Stimulated activated CD8-positive, alpha-beta memory T cell treated with anti-CD3 and anti-CD28 coated beads, Interleukin-4, amount 100 ng/mL, for 4 hours (primary cell): ENCODE measurements at places on chromosomes 4 and X.

GRCh38 chr4:99205153-99205979, 13.7 kb downstream of the ADH6 start:
- DNase-seq, result no peak

DNA sequence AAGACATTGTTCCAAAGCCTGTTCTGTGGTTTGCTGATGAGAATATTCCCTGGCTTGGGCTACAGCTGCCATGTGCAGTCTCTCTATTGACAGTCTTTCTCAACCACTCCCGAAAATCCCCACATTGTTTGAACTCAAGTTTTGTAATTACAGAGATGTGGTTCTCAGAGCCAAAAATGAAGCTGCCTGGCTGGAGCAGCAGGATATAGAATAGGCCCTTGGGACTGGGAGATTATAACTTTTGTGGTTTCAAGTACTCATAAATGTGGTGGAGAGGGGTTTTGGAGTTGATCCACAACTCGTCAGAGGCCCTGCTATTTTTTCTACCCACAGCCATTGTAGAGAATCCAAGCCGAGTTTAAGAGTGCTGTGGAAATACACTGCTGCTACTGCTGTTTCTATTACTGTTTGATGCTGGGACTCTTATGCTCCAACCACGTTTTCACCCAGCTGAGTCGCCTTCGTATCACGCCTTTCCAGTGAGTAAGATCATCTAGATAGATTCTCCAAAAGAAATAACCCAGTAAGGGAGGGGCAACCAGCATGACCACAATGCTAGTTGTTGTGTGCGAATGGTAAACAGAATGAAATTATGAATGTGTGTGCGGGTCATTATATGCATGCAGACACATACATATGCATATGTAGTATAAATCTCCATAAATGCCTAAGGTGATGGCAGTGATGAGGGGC, 57.1 kb upstream of the ATXN3L start:
- no peak for DNase-seq

DNA sequence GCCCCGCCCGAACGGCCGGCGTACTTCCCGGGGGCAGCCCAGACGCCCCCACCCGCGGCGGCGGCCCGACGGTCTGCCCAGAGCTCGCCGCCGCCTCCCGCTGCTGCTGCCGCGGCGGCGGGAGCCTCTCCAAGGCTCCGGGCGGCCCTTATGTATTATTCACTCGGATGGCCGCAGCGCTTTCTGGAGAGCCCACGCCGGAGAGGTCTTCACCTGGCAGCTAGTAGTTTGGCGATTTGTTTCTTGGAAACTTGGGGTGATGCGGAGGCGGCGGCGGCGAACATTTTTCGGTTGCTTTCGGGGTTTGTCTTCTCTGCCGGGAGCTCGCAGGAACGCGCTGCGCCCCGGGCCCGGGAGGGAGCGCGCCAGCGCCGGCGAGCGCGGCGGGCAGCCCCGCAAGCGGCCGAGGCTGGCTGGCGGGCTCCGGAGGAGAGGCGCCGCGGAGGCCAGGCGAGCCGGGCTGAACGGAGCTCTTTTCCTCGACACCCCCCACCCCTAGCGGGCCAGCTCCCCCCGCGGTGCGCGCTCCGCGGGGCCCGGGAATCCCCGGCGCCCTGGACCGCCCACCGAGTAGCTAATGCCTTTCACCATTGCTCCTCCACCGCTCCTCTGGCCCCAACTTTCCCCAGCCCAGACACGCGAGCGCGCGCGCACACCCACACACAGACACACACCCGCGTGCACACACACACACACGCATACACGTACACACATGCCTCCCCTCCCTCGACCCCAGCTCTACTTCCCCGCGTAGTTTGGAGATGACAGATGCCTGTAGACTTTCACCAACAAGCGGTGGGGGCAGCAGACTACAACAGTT, 113.5 kb downstream of the DHX15 start:
- no peak for DNase-seq

- no peak for DNase-seq
These were observed 11.0 kb downstream of the ATP5ME start for GRCh38 chr4:663046-663437.

GRCh38 chr4:38603652-38604051, 60.3 kb upstream of the KLF3 start:
- DNase-seq, result no peak

DNA sequence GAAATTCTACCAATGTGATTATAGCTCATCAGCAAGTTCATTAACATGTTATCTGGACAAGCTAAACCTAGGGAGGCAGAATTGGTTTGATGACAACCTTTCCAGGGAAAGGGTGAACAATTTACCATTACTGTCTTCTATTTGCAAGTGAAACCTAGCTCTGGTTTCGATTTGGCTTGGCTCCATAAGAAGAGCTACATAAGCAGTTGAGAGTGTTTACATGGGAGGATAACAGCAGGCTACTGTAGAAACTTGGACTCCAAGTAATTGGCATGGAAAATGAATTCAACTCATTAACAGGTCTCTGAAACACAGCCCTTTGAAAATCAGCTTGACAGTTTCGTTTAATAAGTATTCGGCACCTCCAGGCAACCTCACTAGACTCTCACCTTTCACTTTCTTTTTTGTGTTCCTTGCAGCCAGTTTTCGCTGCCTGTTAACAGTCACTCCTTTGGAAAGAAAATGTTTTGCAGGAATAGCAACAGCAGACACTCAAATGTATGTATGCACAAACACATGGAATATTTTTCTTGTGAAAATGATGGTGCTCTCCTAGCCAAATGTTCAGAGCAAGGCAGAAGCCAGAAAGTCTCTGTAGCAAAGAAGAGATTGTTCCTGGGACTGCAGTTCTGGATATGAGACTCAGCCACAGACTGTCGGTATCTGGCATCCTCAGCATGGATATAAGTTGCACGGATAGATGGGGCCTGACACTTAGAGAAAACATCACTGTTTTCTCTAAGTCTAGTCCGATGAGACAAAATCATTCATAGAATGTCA, 27.5 kb downstream of the POU3F4 start:
- DNase-seq, result no peak

DNA sequence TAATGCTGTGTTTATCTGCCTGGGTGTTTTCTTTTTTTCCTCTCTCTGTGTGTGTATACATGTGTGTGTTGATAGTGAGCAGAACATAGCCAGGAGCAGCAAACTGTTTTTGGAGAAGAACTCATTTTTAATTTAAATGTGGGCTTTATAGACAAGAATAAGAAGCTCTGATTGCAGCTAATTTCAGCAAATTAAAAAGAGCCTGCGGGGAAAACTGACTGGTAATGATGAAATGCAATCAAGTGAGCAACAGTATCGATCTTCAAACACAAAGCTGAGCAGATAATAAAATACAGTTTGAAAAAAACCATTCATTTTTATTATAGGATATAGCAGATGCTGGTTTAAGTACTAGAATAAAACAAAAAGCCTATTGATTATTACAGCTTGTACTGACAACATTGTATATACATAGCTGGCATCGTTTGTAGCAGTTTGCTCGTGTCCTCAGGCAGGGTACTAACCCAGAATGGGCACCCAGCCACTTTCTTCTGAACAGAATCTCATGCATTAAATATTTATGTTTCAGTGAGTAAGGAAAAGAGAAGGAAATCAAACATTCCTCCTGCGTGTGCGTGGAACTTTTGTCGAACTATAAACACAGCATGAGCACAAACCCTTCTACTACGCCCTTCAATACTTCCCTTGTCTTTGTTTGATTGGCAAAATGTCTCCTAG, 73.5 kb upstream of the ZFP42 start:
- no peak for DNase-seq
